ENCODE measurements at places on chromosomes 11 and 22. TPM values are rescaled to one million over a fixed set of nuclear protein-coding genes. Genes with fewer than 3 reads are reported as not detected.

GLB1L3 gene
- not detected for total RNA-seq

ISX gene
- not detected for total RNA-seq

SERPIND1 gene
- 1.4 TPM for total RNA-seq

NCF4 gene
- not detected for total RNA-seq

UPK3A gene
- total RNA-seq, result not detected

MAML2 gene
- total RNA-seq, result 20.0 TPM

BDNF gene
- total RNA-seq, result 1.6 TPM

GLYATL2 gene
- total RNA-seq, result not detected

TRIM22 gene
- 128 TPM for total RNA-seq

USP28 gene
- total RNA-seq, result 11.1 TPM

OVCH2 gene
- not detected for total RNA-seq

KRTAP5-7 gene
- not detected for total RNA-seq

H19 gene
- 91.3 TPM for total RNA-seq

STX5 gene
- total RNA-seq, result 37.1 TPM

FAM180B gene
- not detected for total RNA-seq

TSPAN32 gene
- not detected for total RNA-seq

SCGB1C1 gene
- not detected for total RNA-seq
